D341Med (cell line): ENCODE measurements at places on chromosomes 2 and 18.

DNA sequence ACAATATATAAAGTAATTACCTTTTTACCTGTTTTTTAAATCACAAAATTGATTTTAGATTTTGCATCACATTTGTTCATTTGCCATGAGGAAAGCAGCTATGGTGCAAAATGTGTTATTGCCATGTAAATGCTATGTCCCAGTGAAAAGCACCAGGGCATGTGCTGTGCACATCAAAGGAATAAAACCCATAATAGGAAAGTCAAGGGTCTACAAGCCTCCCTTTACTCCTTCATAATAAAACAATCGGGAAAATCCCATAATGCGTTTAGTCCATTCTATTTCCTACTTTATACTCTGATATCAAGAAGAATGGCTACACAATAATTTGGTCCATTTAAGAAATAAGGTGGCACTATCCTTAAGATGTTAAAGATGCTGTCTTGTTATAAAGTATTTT is 53.0 kb downstream of the KLF7 start:
- no peak for DNase-seq

GRCh38 chr2:218032336-218033171 is 29.8 kb upstream of the TNS1 start:
- DNase-seq, result no peak

DNA sequence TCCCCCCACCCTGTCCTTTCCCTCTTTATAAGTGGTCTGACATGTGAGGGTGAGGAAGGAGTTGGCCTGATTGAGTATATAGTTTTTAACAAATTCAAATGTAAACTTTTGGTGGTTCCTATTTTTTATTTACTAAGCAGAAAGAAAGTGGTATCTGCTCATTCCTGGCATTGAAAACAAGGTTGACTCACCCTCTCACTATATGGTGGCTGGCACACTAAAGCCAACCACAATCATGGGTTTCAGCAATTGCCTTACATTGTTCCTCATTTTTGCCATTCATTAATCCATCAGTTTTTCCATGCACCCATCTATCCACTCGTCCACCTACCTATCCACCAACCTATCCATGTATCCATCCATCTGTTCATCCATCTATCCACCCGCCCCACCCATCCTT is 75.4 kb upstream of the IGFBP5 start:
- no peak for DNase-seq

- DNase-seq, result peak; percentile 34
These were observed 47.8 kb upstream of the SLC4A10 start for GRCh38 chr2:161576421-161576820.

- no peak for DNase-seq
These were observed 103.2 kb downstream of the CTIF start for GRCh38 chr18:48641981-48642380.

GRCh38 chr2:206158563-206159345 is 490 bp downstream of the NDUFS1 start:
- DNase-seq, result no peak

DNA sequence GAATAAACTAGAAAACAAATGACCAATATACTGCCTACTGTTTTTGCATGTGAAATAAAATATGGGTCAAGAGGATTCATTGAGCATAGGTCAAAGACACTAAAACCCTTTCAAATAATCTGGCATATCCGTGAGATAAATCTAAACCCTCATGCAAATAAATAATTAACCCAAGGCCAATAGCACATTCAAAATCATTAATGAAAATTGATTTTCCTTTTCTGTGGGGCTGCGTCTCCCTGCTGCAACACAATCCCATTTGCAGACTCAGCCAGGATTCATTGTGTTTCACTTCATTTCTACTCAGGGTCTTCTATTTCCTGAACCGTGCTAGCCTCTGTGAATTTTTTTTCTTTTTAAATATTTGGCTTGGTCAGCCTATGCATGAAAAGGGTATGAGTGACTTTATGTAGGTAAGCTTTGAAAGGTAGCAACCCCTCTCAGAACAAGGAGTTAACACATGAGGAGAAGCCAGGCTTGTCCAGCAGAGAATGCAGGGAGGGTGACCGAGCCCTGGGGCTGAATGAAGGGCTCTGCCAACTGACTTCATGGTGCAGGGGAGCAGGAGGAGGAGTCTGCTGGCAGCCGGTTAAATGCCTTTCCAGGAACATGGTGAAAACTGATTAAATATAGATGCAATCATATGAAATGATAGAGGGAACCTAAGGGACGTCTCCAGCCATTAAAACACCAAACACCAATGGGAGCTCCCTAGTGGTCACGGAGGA is 10.3 kb upstream of the CTAGE1 start:
- DNase-seq, result no peak

- no peak for DNase-seq
These were observed 8.9 kb upstream of the TMEM185B start for GRCh38 chr2:120231974-120232635.

GRCh38 chr2:229445019-229445418 is 173.9 kb upstream of the PID1 start:
- DNase-seq, result no peak

DNA sequence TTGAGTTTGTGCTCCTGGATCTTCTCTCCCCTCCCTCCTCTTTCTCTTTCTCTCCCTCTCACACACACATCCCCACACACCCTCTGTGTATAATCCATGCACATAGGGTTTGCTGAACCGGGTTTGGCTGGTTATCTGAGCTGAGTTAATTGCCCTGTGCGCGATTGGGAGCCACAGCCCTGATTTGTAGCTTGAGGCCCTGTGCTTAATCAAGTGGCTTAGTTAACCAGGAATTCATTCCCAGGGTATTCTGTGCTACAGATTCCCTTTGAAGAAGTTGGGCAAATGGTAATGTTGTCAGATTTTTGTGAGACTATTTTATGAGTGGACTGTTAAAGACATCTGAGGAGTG is 6.2 kb downstream of the PARD3B start:
- no peak for DNase-seq

- DNase-seq, result no peak
These were observed 522.2 kb upstream of the CNTNAP5 start for GRCh38 chr2:123502931-123503330.

DNA sequence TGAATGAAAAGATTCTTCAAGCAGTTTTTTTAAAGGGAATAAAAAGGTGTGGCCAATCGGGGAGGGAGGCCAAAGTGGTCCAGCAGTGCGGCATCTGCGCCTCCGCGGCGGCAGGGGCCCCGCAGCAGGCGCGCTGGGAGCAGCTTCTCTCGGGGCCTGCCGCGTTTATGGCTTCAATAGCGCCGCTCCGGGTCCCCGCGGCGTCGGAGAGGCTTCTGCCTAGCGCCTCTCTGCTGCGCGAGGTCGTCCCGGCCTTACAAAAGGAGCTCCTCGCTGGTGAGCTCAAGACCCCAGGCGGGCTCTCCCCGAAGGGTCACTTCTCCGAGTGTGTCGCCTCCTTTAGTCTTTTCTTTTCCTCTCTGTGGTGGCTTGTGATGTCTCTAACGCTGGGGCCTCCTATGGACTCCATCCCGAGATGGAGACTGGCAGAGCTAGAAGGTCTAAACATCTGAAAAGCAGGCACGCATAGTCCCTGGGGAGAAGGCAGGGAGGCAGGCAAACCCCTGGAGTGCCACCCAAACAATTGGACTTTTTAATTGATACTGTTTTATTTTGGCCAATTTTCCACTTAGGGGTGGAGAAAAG is 67.1 kb downstream of the SUMO1 start:
- no peak for DNase-seq

DNA sequence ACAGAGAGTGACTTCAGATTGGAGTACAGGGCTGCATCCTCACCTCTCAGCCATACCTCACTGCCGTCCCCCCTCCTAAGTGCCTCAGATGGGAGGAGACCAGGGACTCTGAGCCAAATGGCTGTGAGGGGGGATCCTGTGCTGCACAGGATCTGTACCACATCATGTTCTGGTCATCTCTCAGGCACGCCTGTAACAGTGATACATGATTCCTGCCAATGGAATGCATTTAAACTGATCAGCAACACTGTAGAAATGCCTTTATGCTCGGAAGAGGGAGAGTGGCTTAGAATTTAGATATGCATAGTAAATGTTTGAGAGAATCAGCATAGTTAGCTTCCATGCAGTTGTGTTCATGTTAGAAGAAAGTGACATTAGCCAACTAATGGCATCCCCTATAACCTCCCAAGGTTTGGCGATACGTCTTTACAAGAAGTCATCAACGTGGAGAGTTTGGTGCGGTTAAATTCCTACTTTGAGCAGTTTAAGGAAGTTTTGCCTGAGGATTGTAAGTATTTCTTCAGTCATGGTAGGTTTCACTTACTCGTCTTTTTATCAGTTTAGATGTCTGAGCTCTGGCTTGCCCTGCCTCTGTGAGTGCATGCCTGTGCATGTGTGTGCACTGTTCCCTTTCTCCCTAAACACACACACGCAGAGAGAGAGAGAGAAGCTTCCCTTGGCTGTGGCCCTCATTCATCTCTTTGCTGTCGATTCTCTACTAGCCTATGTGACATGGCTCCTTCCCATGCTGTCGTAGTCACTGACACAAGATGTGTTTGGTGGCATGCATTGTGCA is 40.0 kb downstream of the COA5 start:
- no peak for DNase-seq

DNA sequence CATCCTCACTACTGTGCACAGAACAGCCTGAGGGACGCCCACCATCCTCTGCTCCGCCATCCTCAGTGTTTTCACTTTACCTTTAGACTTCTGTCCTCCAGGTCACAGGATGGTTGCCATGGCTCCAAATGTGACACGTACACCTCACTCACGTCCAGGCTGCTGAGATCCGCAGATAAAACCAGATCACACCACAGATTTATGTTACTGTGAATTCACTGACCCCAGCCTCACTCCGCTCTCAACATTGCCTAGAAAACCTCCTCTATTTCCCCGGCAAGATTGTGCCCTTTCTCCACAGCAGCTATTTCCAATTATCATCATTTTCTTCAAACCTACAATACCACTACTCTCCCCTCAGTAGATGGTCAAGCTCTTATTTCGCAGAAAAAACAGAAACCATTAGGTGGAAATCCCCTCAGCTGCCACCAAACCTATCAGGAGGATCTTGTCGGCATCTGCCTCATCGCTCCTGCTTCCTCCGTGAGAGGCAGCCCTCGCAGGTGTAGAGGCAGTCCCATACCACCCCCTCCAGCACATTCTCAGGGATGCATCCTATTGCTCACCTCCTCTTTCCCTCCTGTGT is 49.8 kb upstream of the SLC1A4 start:
- DNase-seq, result no peak

- no peak for DNase-seq
These were observed 234.3 kb downstream of the CALCRL start for GRCh38 chr2:187213798-187214197.

DNA sequence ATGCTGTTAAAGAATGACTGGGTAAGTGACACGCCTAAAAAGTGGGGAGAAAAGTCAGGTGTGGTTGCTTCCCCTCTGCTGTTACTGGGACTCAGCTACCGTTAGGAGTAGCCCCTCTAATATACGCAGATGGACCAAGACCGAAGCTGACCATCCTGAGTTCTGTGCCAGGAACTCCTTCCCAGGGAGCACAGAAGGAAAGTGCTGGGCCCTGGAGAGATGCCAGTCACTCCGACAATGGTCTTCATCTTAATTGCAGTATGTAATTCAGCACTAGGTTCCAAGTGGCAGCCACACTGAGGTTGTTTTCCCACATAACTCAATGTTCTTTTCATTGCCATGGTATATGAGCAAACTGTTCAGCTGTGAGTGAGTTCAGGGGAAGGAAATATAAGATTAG is 19.6 kb upstream of the TMEM200C start:
- no peak for DNase-seq

DNA sequence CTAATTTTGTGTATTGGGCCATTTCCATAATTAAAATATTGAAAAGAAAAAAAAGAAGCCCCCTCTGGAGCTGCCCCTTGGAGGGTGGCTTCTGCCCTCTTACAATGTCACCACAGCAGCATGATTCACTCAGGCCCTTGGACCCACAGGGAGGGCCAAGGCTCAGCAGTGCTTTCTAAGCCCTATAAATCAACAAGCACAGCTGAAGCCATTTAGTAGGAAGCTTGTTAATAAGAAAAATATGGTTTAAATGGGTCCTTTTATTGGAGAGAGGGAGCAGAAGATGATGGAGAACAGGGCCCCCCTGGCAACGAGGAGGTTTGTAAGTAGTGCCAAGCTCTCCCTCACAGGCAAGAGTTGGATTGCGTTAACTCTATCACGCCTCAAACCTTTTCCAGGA is 107.6 kb upstream of the FZD7 start:
- DNase-seq, result no peak
